Stromal cell of bone marrow (primary cell): ENCODE measurements at places on chromosomes 3 and 15.
A peak's percentile ranks its signal among the peaks of the same experiment; 100 is the strongest.

GRCh38 chr3:126887686-126888085 is 95.2 kb upstream of the PLXNA1 start:
- no peak for DNase-seq

DNA sequence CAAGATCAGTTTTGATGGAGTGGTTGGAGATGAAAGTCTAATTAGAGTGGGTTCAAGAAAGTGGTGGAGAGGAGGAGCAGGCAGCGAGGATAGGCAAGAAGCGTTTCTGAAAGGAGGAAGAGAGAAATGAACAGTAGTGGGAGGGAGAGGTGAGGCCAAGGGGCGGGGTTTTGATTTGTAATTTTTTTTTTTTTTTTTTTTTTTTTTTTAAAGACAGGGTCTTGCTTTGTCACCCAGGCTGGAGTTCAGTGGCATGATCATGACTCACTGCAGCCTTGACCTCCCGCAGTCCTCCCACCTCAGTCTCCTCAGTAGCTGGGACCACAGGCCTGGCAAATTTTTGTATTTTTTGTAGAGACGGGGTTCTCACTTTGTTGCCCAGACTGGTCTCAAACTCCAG is 36.6 kb downstream of the MRAS start:
- no peak for DNase-seq

GRCh38 chr15:39549912-39550311 is 31.0 kb upstream of the THBS1 start:
- peak; percentile 41 for DNase-seq

GRCh38 chr3:108489776-108490175 is 20.6 kb downstream of the MYH15 start:
- no peak for DNase-seq

GRCh38 chr3:188468662-188469061 is 314.7 kb downstream of the LPP start:
- DNase-seq, result peak; percentile 54

DNA sequence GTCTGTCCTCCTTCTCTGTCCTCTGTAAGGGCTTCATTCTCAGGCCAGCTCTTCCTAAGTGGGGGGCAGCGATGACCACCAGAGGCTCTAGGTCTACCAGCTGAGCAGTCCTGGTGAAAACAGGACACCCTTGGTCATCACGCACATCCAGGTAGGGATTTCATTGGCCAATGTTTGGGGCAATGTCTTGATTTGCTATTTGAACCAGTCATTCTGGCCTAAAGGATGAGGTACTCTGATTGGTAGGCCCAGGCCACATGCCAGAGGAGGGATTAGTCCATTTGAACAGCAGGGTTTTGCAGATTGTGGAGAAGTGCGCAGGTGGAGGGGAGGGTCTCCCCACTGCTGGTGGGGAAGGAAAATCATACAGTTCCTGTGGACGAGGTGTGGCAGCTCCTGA is 57.3 kb downstream of the PLXNA1 start:
- no peak for DNase-seq

DNA sequence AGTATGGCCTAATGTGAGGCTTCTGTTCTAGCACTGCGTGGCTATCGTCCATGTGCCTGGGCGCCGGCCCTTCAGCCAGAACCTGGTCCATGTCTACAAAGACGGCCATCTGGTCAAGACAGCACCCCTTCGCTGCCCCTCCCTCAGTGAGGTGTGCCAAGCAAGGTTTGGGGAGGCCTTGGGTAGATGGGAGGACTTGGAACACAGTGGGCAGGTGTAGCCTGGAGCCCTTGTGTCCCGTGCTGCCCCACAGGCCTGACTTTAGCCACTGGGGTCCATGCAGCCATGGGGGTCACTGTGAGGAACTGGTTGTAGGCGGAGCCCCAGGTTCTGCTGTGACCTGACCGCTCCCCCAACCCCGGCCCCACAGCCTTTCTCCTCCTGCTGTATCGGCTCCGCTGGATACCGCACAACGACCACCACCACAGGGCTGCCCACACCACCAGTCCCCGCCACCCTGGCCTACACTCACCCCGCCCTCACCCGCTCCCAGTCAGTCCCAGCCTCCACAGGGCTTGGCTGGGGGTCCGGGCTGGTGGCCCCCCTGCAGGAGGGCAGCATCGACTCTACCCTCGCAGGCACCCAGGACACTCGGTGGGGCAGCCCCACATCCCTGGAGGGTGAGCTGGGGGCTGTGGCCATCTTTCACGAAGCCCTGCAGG is 16.6 kb downstream of the NBEAL2 start:
- no peak for DNase-seq

GRCh38 chr3:29312960-29313452 is 32.1 kb downstream of the RBMS3 start:
- no peak for DNase-seq

DNA sequence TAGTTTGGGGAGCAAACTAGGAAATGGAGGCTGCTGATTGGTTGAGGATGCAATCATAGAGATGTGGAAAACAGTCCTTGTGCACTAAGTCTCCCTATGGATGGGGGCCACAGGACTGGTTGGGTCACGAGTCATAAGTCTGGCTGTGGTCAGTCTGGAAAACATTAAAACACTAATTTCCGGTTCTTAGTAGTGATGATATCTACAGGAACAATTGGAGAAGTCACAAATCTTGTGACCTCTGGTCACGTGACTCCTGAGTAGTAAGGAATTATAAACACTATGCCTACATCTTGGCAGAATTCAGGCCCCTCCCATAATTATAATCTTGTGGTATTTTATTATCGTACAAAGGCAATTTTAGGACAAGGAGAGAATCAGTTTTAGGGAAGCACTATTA is 317.3 kb upstream of the ARPP21 start:
- DNase-seq, result no peak
